ENCODE measurements at places on chromosomes 1 and 21.

DNA sequence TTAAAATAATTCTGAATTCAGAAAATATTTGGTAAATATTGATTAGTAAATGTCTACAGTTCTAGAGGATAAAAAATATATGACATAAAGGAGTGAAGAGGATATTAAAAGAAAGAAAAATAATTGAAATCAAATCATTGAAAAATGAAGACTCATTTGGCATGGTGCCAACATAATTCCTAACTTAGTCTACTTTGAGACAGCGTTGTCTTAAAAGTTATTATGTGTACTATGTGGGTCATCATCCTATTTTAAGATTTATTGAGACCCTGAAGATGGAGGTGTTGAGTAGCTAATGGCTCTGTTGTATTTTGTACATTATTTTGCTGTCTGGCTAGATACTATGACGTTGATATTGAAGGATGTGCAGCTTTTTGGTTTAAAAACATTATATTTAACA is 156.7 kb upstream of the PTGFR start:
- DNase-seq: no peak

- DNase-seq: peak; percentile 5
Measured at GRCh38 chr21:16305686-16306085, 575.9 kb downstream of the USP25 start.

DNA sequence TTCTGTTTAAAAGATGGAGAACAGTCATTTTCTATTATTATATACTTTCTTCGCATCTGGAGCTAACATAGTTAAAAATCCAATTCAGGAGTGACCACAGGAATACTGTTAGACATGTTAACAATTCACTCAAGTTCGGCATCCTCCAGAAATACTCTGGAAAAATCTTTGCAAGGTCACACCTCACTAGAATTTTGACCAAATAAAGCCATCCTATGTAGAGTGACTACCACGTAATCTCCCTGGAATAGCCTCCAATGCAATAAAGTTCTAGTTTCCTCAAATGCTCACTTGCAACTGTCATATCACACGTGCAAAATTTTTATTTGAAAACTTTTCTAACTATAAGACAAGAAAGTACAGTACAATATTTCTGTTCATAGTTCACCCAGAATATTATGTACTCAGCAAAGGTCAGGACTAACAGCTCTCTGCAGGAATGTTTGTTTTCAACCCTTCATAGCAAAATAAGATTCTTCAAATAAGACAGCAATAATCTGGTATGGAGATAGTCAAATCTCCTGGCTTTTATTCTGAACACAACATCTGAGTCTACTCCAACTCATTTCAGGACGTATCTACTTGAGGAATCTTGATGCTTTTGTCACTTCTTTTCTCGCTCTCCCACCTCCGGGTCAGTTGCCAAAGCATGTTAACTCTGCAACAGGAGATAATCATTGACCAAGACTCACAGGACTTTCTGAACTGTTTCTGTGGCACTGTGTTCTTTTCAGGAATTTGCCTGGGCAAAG is 82.6 kb downstream of the GDAP2 start:
- no peak for DNase-seq

- DNase-seq: no peak
Measured at GRCh38 chr1:245306020-245306419, 151.2 kb downstream of the KIF26B start.

- no peak for DNase-seq
Measured at GRCh38 chr1:181469829-181470228, 13.5 kb upstream of the CACNA1E start.

DNA sequence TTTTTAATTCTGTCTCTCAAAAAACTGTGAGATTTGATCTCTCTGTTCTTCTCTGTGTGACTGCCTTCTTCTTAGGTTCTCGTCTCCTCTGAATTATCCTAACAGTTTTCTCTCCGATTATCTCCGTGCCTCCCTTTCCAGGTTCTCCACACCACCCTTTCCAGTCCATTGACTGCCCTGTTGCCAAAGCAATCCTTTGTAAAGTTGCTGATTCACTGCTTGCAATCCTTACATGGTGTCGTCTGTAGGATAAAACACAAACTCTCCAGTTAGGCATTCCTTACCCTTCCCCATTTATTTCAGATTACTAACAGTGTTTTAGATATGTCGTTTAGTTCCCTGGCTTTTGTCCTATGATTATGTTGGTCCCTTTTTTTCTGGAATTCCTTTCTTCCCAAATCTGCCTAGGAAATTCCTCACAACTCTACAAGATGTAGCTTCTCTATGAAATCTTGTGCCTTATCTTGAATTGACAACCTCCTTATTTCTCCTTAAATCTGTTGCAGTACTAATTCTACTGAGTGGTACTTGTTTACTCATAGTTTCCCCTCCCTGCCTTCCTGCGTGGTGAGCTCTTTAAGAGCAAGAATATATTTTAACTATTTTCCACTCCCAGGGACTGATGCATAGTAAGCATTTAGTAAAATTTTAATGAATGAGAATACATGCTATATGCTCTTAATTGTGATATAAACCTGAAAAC is 22.3 kb downstream of the RCOR3 start:
- DNase-seq: no peak

- no peak for DNase-seq
Measured at GRCh38 chr1:156647351-156647750, 5.4 kb downstream of the BCAN start.

- DNase-seq: no peak
Measured at GRCh38 chr1:93712741-93713140, 31.1 kb upstream of the BCAR3 start.

GRCh38 chr1:216553040-216553439 is 129.8 kb upstream of the USH2A start:
- no peak for DNase-seq

DNA sequence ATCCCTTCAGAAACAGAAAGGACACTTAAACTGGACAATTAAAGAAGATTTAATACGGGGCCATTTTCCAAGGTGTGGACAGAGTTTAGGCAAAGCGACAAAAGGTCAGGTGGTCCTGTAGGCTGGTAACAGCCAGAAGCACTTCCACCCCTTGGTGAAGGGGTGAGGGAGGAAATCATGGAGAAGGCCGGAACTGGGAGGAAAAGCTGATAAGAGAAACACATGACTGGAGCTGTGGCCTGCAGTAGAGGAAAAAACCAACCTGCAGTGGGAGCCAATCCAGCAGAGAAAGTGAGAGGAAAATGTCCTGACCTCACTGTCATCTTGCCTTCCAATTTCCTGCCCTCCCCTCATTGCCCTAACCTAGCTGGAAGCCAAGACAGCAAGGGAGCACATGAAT is 249.8 kb downstream of the LMO4 start:
- DNase-seq: no peak

DNA sequence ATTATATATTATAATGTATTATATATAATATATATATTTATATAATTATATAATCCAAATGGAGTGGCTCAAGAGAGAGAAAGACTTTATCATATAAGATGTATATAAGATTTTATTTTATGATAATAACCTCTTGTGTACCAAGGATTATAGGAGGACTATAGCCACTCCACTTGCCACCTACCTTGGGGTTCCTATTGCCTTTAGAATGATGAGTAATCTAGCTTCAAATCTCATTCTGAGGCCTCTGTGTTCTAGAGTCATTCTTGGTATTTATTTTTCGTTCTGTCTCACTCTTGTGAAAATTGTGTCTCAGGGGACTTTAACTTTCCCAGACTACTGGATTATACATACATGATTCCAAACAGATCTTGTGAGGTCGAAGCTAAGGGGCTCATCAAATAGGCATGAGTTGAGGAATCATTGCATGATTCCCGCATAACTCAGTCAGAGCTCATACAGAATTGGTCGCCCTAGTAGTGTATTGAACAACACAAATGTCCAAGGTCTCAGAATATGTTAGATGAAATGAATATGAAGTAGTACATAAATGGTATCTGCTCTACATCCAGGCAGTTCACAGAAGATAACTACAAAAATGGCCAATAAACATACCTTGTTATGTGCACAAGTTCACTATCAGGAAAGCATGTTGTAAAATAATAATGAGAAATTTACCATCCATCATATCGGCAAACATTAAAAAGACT is 159.5 kb upstream of the RNPC3 start:
- DNase-seq: no peak

DNA sequence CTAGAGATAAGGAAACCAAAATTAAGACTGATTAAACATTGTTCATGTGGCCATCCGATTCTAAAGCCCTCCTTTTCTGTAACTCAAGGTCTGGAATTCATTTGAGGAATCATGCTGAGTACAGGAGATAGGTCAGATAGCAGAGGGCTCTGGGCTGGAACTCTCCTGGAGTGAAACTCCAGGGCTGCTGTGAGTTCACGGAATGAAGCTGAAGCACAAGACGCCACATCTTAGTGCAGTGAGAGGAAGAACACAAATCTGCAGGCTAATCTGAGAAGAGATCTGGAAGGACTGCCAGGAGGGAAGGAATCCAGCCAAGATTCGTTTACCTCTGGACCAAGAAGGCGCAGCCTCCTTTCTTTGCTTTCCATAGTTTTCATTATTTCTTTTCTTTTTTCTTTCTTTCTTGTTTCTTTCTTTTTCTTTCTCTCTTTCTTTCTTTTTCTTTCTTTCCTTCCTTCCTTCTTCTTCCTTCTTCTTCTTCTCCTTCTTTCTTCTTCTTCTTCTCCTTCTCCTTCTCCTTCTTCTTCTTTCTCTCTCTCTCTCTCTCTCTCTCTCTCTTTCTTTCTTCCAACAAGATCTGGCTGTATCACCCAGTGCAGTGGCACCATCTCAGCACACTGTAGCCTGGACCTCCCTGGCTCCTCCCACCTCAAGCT is 74.8 kb upstream of the ATP1B1 start:
- DNase-seq: no peak

DNA sequence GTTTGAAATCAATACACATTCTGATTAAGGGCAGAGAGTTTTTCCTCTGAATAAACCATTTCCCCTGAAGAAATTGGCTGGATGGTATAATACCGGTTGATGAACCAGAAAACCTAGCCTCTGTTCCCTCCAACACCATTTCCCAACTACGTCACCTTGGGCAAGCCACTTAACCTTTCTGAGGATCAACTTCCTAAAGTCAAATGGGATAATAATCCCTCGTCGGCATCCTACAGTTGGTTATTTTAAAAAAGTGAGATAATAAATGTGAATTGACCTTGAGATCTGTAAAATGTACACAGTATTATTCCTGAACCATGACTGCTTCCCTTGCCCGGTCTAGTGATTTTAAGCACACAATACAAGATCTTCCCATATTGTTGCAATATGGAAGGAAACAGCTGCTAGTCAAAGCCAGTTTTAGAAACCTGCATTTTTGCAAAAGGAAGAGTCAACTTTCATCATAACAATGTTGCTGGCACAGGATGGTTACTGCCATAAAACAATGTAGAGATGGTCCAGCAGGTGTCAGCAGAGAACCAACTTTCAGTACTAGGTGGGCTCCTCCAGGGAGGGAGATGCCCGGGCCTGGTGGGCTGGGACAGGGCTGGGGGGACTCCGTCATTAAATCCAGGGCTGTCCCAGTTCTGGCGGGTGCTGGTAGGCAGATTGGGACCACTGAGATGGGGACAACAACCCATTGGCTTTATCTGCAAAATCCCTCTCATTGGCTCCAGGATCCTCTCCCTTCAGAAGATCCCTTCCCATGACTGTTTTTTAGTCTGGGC is 5.2 kb upstream of the HLX start:
- peak; percentile 70 for DNase-seq

- no peak for DNase-seq
Measured at GRCh38 chr1:67451815-67452214, 21.6 kb upstream of the SERBP1 start.

GRCh38 chr1:184828369-184828717 is 73.7 kb upstream of the EDEM3 start:
- DNase-seq: no peak

DNA sequence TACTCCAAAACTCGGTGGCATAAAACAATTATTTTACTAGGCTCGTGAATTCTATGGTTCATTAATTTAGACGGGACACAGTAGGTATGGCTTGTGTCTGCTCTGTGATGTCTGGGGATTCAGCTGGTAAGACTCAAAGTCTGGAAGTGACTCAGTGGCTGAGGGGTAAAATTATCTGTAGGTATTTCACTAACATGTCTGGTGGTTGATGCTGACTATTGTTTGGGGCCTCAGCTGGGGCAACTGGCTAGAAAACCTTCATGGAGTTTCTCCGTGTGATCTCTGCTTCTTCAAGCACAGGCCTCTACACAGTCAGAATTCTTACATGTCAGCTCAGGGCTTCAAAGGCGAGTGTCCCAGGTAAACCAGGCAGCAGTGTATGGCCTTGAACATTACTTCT is 41.2 kb upstream of the KLF17 start:
- DNase-seq: no peak

DNA sequence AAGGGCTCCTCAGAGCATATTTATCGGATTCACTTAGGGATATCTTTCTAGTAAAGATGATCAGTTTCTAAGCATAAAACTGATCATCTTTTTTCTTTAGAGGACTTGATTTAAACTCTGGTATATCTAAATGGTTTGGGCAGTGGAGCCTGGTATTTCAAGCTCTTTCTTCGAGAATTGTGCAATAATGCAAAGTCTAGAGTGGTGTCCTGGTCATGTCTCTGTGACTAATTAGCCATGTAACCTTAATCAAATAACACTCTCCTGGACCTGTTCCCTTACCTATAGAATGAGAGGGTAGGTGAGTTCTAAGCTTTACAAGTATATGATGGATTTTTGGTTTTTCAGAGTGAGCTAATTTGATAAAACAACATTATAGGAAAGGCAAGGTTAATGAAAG is 225.2 kb downstream of the RPS6KC1 start:
- no peak for DNase-seq

DNA sequence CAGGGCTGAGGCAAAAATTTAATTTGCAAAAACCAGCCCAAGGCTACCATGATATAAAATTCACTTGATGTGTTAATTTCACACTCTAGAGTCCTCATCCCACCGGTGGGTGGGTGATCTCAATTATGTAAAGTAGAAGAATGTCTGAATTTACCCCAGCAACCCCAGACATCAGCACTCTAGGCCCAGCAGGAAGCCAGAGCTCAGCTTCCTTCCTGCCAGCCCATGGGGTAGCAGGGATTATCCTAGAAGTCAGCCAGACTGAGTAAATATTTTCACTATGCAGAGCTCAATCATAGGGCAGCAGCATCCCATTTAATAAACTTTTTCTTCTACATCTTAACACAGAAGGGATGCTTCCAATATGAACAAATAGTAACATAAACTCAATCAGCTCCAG is 71.0 kb downstream of the SIPA1L2 start:
- DNase-seq: no peak

- no peak for DNase-seq
Measured at GRCh38 chr1:186738926-186739325, 58.7 kb upstream of the PTGS2 start.

Measured in nephron progenitor cell (in vitro differentiated cells).